ENCODE measurements at places on chromosomes 13 and 19.

DNA sequence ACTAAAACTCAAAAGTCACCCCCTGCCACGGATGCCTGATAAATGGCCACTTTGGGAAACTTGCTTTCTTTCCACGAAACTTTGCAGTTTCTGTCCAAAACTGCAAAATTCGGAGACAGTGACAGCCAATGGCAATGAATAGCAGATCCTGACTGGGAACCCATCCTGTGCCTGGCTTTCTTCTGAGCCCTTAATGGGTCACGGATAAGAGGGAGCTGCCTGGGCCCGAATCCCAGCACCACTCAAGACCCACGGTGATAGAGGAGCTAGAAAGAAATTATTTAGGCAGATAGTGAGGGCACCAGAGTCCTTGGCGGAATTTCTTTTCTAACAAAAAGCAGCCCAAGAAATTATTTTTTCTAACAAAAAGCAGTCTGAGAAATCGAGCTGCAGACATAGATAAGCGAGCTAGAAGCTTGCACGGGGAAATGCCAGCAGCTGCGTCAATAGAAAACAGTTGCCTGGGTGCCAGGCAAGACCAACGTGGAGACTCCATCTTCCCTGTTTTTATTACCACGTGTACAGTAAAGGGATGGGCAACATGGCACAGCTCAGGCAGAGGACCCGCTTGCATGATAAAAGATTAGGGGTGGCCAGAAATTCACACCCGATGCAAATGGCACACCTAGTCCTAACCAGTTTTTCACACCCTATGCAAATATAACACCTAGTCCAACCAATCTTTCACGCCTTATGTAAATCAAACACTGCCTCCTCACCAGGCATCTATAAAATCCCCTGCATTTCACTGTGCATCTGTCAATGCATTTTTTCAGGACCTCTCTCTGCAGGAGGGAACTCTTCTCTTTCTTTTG is 7.1 kb upstream of the HSH2D start:
- H3K27me3 ChIP-seq = no peaks in the 10 kb centered on the region
- H3K27ac ChIP-seq = no peak overlapping the region
- DNase-seq = no peak
- H3K4me3 ChIP-seq = no peak overlapping the region
- peaks cover 33% of the 10 kb centered on the region for H3K4me1 ChIP-seq

GRCh38 chr13:49246850-49247642 is 679 bp upstream of the CDADC1 start:
- peak overlapping the region; percentile 100 for H3K27ac ChIP-seq
- peaks cover 33% of the 10 kb centered on the region for H3K4me1 ChIP-seq
- peaks cover 13% of the 10 kb centered on the region for H3K36me3 ChIP-seq
- H3K27me3 ChIP-seq = no peaks in the 10 kb centered on the region
- no peak for DNase-seq
- H3K4me3 ChIP-seq = peak overlapping the region; percentile 99

GRCh38 chr19:19535311-19536191 is 2.5 kb upstream of the CILP2 start:
- peaks cover 11% of the 10 kb centered on the region for H3K27me3 ChIP-seq
- H3K36me3 ChIP-seq = peaks cover 9% of the 10 kb centered on the region
- no peak overlapping the region for H3K4me3 ChIP-seq
- H3K27ac ChIP-seq = no peak overlapping the region
- no peak for DNase-seq
- peaks cover 24% of the 10 kb centered on the region for H3K4me1 ChIP-seq

GRCh38 chr19:18456974-18457373 is 19.0 kb upstream of the ISYNA1 start:
- peaks cover 15% of the 10 kb centered on the region for H3K4me1 ChIP-seq
- H3K27me3 ChIP-seq = no peaks in the 10 kb centered on the region
- DNase-seq = no peak
- H3K27ac ChIP-seq = no peak overlapping the region
- H3K4me3 ChIP-seq = no peak overlapping the region

GRCh38 chr19:16897856-16898161 is 9.0 kb downstream of the F2RL3 start:
- H3K36me3 ChIP-seq = peaks cover 12% of the 10 kb centered on the region
- H3K4me3 ChIP-seq = peak overlapping the region; percentile 69
- H3K27me3 ChIP-seq = peaks cover 30% of the 10 kb centered on the region
- H3K4me1 ChIP-seq = peaks cover 20% of the 10 kb centered on the region
- peak overlapping the region; percentile 55 for H3K27ac ChIP-seq

GRCh38 chr13:112822851-112823250 is 133.0 kb downstream of the ATP11A start:
- DNase-seq = no peak
- H3K27me3 ChIP-seq = no peaks in the 10 kb centered on the region
- no peaks in the 10 kb centered on the region for H3K4me1 ChIP-seq
- H3K27ac ChIP-seq = no peak overlapping the region

DNA sequence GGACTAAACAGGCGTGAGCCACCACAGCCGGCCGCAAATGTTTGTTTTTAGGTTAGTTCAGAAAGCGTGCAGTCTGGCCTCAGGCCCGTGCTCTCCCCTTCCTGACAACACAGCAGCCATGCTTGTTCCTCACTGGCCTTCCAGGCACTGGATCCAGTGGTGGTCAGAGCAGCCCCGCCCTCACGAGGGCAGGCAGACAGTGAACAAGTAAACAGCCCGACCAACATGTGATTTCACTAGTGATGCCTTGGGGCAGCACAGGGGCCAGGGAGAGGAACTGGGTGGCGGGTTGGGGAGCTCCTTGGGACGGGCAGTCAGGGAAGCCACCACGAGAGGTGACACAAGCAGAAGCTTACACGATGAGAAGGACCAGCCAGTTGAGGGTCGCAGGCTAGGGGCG is 40.8 kb downstream of the CAPN12 start:
- H3K27me3 ChIP-seq = no peaks in the 10 kb centered on the region
- H3K27ac ChIP-seq = no peak overlapping the region
- peaks cover 27% of the 10 kb centered on the region for H3K4me1 ChIP-seq
- H3K4me3 ChIP-seq = no peak overlapping the region

- H3K36me3 ChIP-seq = no peaks in the 10 kb centered on the region
- H3K4me1 ChIP-seq = no peaks in the 10 kb centered on the region
- no peak for DNase-seq
- H3K27ac ChIP-seq = no peak overlapping the region
- H3K27me3 ChIP-seq = no peaks in the 10 kb centered on the region
These were observed 139.4 kb downstream of the FREM2 start for GRCh38 chr13:38826182-38826813.

DNA sequence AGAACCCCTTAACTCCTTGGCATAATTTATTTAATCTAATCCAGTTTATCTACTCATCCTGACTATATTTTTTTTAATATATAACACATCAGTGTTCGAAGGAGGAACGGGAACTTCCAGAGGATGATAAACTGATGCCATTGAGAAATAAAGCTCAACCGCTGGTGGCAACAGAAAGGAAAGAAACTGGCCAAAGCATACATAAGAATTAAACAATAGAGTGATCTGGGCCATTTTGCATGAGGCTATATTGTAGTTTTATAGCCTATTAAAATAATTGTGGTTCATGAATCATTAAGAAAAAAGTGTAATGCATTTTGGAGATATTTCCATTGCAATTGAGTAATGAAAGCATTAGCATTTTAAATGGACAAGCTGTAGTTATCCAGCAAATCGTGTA is 94.2 kb downstream of the FRY start:
- H3K27me3 ChIP-seq = peaks cover 18% of the 10 kb centered on the region
- DNase-seq = no peak
- H3K4me3 ChIP-seq = no peak overlapping the region
- H3K27ac ChIP-seq = no peak overlapping the region
- H3K36me3 ChIP-seq = no peaks in the 10 kb centered on the region

DNA sequence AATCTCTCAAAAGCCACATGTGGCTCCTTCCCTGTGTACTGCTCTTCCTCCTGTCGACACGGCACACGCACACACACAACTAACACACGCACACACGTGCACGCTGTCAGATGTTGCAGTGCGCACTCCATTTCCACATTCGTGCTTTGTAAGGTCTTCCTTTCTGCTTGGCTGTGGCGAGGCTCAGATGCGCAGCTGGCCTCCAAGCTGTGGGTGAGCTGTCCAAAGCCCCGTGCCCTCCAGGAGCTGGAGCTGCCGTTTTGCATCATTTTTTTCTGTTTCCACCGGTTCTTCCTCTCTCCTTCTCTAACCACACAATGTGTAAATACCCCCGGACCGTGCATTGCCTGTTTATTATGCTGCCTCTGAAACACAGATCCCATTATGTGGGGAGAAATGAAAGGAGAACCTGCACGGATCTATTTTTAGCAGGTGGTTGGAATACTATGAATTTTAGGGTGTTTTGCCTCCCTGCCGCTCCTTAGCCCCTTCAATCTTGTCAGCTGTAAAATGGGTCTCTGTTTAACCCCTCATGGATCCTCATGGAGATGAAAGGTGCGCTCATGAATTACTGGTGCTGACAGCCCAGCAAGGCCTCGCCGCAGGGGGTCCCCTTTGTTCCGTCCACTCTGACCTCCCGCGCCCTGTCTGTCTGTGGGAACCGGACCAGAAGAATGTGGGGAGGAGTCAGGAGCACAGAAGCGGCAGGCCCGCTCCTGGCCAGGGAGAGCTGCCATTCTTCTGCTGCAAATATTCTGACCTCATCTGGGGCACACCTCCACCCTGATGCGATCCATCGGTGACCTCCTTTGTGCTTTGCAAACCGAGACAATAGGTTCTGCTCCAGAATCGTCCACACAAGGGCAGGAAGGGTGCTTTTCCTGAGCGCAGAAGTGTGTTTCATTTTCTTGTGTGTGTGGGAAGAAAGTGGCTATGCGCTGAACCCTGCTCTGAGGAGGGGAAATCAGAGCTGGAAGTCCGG is 137.7 kb downstream of the SOX1 start:
- H3K27ac ChIP-seq = no peak overlapping the region
- no peaks in the 10 kb centered on the region for H3K36me3 ChIP-seq
- DNase-seq = no peak
- H3K27me3 ChIP-seq = peaks cover 43% of the 10 kb centered on the region

DNA sequence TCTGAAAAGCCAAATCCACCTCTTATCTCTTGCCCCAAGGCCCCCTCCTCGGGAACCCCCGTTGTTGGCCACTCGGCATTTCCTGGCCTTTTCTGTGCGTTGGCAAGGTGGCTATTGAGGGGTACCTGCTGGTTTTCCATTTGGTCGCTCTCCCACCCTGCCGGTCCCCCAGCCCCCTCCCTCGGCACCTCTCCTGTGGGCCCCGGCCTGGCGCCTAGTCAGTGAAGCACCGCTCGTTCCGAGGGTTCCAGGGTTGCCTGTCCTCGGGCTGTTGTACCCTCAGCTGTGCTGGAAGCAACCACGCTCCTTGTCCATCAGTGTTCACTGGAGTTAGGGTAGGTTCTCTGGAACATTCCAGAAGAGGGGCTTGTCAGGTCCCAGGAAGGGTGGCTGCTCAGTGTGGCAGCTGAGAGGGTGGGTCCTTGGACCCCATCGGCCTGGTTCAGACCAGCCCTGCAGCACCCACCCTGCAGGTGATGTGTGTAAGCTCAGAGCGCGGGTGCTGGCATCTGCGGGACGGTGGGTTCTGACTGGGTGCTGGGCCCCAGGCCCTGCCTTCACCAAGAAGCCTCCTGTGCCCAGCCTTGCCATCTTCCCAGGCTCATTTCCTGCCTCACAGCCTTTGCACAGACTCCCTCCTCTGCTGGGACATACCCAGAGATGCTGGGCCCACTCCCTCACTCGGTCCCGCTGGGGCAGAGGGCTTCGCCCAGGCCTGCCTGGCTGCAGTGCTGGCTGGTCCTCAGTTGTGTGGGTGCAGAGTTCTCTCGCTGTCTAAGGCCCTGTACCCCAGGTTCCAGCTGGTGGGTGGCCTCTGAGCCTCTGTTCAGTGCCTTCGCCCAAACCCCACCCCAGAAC is 21.3 kb downstream of the NKPD1 start:
- H3K27me3 ChIP-seq = no peaks in the 10 kb centered on the region
- no peak for DNase-seq
- H3K36me3 ChIP-seq = peaks cover 9% of the 10 kb centered on the region
- no peak overlapping the region for H3K27ac ChIP-seq
- H3K4me3 ChIP-seq = no peak overlapping the region
- peaks cover 25% of the 10 kb centered on the region for H3K4me1 ChIP-seq

Measured in central memory CD8-positive, alpha-beta T cell (primary cell).